Activated CD4-positive, alpha-beta T cell treated with anti-CD3 and anti-CD28 coated beads, Interleukin-10, Interleukin-2, amounts not matched to agents 100 ng/mL and 50 ng/mL, durations not matched to agents 16 hours and 8 hours (primary cell): ENCODE measurements at places on chromosomes 11 and 22.

GRCh38 chr22:33111491-33111890 lies 53.3 kb upstream of the SYN3 start:
- DNase-seq: no peak

DNA sequence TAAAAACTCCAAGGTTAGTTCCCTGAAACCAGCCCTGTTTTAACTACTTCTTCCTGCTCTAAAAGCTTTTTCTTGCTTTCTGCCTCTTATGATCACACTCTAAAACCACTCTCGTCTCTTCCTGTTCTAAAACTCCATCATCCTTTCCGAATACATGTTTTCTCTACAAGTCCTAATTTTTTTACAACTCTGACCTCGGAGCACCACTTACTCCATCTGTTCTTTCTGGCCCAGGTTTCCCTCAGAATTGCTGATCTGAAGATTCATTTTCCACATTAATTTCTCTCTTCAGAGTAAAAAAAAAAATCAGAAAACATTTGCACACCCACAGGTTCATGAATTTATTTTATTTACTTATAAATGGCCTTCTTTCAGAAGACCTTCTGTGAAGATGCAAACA lies 265.7 kb upstream of the CADM1 start:
- DNase-seq: no peak

DNA sequence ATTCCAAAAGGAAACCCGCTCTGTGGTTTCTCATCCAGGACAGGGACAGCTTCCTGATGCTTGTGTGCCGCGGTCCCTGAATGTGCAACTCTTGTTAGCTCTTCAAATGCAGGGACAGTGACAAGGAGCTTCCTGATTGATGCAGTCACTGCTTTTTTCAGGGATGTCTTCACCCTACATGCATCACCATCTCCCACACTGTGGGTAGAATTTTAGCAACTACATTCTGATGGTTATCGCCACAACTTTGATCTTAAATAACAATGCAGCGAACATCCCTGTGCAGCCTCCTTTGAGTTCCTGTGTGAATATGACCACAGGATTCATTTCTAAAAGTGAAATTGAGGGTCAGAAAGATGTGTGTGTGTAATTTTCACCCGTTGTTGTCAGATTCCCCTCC lies 115.0 kb downstream of the GGTLC2 start:
- peak; percentile 9 for DNase-seq

GRCh38 chr11:61985869-61986268 lies 18.4 kb upstream of the FTH1 start:
- DNase-seq: no peak

DNA sequence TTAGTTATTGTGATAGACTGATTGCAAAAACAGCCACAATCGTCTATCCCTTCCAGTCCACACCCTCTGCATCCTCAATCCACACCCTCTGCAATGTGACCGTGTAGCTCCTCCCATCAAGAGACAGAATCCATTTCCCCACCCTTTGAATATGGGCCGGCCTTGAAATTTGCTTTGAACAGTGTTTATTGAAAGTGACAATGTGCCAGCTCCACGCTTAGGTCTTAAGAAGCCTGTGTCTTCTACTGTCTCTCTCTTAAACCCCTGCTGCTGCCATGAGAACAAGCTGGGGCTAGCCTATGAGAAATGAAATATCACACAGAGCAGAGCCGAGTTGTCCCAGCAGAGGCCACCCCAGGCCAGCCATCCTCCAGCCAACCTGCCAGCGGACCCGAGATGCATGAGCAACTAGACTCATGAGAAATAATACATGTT lies 22.3 kb upstream of the MICAL2 start:
- peak; percentile 23 for DNase-seq

- DNase-seq: no peak
Measured at GRCh38 chr11:69280994-69281393, 13.0 kb upstream of the MYEOV start.

DNA sequence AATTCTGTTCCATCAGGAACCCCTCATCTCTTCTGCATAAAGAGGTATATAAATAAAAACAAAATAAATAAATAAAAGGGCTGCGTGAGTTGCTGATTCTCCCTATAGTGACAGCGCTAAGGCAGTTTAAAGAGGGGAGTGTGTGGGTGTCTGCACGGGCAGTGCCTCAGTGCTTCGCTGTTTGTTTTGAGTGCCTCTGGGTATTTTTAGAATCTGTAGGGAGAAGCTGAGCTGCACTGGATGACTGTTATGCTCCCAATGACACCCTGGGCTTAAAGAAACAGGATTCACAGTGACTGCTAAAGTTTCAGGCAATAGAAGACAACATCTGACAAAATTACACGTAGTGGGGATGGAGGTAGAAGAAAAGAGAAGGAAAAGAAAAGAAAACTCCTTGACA lies 38.8 kb downstream of the SLC1A2 start:
- no peak for DNase-seq

DNA sequence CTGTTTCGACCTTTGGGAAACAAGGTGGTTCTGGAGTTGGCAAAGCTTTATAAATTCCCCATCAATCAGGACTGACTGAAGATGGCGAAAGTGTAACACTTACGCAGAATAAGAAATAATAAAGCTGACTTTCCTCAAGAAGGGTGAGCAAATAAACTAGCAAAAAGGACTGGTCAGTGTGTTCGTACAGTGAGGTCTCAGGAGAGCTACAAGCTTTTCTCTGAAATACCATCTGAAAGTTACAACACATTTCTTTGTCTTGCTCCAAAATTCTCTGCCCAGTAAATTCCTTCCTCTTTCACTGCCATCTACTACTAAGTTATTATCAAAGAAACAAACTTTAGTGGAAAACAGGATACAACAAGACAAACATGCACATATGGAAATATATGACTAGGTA lies 13.4 kb downstream of the PITPNB start:
- DNase-seq: no peak

DNA sequence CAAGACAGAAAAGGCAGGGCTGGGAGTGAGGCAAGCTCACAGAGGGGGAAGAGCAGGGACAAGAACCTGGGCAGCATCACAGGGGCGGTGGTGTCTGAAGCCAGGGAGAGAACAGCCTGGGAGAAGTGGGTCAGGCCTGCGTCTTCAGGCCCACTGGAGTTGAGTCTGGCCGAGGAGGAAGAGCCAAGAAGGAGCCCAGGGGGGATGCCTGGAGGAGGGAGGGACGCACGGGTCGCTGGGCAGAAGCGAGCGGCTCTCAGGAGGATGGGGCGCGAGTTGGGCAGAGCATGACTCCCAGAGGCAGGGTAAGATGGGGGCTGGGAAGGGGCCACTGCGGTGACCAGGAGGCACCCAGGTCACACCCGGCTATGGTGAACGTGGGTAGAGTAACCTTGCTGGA lies 18.5 kb downstream of the LRFN4 start:
- no peak for DNase-seq

- no peak for DNase-seq
Measured at GRCh38 chr11:17747131-17747955, 12.8 kb downstream of the KCNC1 start.

- no peak for DNase-seq
Measured at GRCh38 chr22:28711341-28711740, 30.3 kb downstream of the CHEK2 start.

DNA sequence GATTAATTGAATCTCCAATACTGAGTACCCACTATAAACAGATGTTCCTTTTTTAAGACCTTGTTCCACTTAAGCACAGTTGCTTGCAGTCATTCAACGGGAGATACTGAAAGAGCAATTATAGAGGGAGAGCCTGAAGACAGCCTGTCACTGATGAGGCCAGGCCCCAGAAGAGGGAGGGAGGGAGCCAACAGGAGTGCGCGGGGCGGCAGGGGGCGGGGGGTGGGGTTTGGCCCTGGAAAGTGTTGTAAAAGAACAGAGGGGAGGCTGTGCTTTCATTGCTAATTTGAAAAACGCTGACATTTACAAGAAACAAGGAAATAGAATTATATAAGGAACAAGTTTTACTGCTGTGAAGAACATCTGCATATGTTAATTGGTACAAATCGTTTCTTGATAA lies 53.1 kb downstream of the MAP6 start:
- DNase-seq: no peak

GRCh38 chr22:19109198-19110063 lies 12.8 kb downstream of the DGCR2 start:
- peak; percentile 78 for DNase-seq

GRCh38 chr22:42978453-42979103 lies 36.4 kb downstream of the PACSIN2 start:
- DNase-seq: no peak

- no peak for DNase-seq
Measured at GRCh38 chr11:14821031-14821430, 71.0 kb downstream of the CYP2R1 start.

GRCh38 chr22:30216710-30217109 lies 29.8 kb downstream of the LIF start:
- no peak for DNase-seq

- no peak for DNase-seq
Measured at GRCh38 chr11:108768370-108768769, 103.5 kb downstream of the DDX10 start.
